ENCODE measurements at places on chromosomes 2 and 18.

GRCh38 chr2:102000813-102001766 is 9.3 kb downstream of the IL1R2 start:
- DNase-seq, result no peak

GRCh38 chr2:27909901-27910300 is 19.4 kb downstream of the BABAM2 start:
- no peak for DNase-seq

GRCh38 chr2:156334496-156335478 is 2.3 kb upstream of the NR4A2 start:
- DNase-seq, result peak; percentile 57

DNA sequence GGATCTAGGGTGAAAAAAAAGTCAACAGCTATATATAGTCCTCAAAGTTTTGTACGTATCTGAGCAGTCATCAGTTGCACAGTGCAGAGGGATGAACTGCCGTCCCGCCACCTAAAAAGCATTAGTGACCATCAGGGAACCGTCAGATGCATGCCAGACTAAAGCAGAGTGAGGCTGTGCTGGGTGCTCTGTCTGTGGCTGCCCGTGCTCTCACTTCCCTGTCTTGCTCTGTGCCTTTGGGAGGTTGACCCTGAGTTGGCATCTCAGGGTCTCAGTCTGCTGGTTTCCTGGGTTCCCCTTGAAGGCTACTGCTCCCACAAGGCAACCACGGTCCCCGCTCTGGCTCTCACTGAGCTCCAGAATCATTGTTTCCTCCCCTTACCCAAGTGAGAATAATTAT is 11.1 kb downstream of the CLUL1 start:
- no peak for DNase-seq

DNA sequence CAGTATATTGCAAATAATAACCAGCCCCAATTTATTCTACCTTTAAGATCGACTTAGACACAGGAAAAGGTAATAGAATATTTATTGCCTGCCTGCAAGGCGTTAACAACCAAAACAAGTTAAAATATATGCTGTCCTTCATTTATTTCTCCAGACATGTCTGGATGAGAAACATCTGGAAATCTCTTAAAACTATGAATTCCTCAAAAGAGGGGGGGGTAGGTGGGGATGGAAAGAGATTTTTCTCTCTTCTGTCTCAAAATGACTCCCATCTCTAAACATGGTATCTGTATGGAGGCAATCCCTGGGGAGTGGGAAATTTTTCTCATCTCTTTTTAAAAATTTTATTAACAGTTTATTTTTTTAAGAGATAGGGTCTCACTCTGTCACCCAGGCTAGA is 113.0 kb downstream of the CDH2 start:
- no peak for DNase-seq

DNA sequence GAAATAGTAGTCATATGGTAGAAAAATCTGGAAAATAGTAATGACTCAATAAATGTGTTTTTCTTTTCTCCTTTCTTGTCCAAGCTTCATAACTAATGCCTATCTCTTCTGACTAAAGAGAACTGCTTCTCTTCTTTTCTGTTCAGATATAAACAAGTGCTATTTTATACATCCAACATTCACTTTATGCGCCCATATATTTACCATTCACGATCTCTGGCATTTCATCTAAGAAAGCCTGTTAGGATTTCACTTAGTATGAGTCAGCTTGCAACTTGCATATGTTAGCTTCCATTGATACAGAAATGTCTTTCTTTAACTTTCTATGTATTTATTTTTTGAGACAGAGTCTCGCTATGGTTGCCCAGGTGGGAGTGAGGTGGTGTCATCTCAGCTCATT is 224.9 kb downstream of the VAPA start:
- DNase-seq, result no peak

GRCh38 chr2:68418855-68419254 is 48.2 kb downstream of the FBXO48 start:
- no peak for DNase-seq

DNA sequence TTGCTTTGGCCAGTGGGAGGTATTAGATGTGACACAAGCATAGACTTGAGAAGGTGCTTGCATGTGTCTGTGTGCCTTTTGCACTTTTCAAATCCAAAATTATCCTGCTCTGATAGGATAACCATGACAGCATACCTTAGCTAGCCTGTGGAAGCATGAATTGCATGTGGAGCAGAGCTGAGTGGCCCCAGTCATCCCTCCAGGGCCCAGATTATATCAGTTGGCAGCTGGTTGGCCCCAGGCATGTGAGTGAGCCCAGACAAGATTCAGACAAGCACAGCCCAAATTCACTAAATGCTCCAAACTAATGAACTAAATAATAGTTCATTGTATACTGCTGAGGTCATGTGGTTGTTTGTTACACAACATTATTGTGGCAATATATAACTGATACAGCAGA is 18.8 kb downstream of the TACR1 start:
- no peak for DNase-seq

DNA sequence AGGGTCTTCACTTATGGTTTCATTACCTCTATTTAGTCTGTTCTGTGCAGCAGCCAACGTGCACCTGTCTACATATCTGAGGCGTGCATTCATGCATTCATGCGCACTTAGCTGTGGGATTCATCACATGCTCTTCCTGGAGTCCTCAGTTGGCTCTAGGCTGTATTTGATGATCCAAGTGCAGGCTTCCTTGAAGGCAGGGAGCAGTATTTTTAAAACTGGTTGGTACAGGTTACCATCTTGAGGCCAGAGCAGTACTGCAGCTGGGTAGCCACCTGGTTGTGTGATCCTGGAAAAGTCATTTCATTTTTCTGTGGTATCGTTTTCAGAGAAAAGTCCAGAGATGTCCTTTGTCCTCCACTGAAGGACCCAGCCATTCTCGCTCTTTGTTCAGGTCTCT is 109.8 kb downstream of the EN1 start:
- no peak for DNase-seq

DNA sequence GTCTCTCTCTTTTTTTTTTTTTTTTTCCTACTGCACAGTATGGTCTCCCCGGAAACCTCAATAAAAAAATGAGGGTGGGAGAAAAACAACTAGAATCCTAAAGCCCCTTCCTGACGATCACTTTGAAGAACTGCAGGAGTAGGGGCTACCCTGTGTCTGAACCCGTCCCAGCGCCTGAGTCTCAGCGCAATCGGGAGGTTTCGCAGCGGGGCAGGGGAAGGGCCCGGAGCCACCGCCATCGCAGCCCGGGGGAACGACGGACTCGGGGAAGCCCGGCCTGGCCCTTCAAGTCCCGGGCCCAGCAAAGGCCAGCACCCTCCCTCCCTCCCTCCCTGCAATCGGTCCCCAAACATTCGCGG is 411 bp downstream of the NARS1 start:
- peak; percentile 24 for DNase-seq

GRCh38 chr2:224032283-224032682 is 6.8 kb downstream of the SERPINE2 start:
- no peak for DNase-seq

DNA sequence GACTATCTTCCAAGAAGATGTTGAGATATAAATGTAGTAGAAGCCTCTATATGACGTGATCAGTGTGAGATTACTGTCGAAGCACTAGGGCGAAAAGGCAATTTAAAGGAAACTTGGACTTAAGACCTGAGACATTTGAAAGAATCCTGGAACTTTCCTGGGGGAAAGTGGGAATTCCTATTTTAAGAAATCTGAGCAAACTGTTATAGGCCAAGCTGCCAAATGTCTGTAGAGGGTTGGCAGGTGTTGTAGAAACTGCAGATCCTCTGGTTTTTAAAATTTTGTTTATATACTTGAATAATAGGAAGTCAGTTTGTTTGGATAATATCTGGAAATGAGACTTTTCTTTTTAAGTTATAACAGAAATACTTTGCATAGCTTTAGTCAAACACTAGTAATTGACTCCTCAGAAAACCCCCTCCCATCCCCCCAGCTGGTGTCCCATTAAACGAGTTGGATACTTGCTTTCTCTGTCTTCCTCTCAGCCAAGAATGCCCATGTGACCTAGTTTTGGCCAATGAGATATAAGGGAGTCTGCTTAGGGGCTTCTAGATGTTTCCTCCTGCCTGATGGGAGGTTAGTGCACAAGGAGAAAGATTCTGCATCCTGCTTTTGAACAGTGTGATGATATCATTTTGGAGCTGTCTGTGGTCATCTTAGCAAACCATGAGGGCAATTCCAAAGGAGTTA is 61.2 kb downstream of the MOGAT1 start:
- no peak for DNase-seq

DNA sequence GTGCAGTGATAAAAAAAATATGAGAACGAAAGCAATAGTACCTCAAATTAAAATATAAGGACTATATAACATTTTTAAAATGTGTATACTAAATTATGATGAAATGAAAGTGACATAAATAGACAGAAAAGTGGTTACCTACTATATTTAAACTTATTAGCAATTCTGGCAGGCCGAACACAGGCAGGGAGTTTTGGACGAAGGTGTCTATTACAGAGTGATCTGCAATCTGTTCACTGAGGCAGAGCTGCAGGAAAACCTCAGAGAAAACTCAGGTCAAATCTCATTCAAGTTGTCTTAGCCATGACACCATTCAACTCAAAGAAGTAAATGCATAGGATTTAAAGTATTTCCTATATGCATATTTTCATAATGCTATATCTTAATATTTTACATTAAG is 274.8 kb upstream of the GULP1 start:
- DNase-seq, result no peak

DNA sequence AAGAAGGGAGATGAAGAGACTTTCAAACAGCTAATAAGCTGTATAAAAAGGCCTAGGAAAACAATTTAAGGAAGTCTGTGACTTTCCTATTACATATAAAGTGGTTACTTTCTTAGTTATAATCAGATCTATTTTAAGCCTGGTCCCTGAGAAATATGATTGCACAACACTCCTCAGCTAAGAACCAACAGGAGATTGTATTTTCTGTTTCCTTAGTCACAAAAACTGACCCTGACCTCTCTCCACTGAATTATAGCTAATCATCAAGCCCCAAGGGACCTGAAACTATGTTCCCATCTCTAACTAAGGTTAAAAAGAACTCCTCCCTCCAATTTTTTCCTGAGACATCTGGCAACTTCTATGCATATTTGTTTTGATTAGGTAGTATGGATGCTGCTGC is 106.9 kb downstream of the ROCK1 start:
- no peak for DNase-seq

- DNase-seq, result no peak
Measured at GRCh38 chr2:71120195-71120594, 9.8 kb downstream of the MCEE start.

DNA sequence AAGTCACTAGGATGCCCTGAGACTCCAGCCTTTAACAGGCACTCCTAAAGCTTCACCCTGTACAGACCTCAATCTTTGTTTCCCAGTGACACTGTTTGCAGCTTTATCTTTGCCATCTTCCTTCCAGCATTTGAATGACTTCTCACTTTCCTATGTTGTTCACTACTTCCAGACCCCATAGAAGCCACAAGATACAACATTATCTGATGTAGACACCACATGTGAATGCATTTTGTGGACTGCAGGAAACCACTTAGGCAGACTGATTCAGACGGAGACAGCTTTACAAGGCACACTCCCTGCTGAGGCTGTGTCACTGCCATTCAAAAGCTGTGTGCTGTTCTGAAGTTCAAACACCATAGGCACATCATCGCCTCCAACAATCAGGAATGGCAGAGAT is 67.3 kb upstream of the SPATS2L start:
- peak; percentile 16 for DNase-seq

DNA sequence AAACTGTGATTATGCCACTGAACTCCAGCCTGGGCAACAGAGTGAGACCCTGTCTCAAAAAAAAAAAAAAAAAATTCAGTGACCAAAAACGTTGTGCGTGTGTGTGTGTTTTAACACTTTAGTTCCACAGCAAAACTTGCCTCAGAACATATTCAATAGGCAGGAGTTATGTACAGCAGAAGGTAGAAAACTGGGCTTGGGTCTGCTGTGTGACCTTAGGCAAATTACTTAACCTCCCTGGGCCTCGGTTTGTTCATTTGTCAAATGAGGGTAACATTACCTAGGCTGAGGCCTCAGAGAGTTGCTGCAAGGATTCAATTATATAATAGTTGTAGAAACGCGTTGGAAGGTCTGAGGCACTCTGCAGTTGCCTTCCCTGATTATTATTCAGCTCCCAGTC is 10.3 kb upstream of the SCG2 start:
- no peak for DNase-seq

GRCh38 chr2:205058409-205058808 is 513.1 kb downstream of the PARD3B start:
- DNase-seq, result no peak

- DNase-seq, result peak; percentile 52
Measured at GRCh38 chr2:32947484-32948143, 861 bp downstream of the LTBP1 start.

DNA sequence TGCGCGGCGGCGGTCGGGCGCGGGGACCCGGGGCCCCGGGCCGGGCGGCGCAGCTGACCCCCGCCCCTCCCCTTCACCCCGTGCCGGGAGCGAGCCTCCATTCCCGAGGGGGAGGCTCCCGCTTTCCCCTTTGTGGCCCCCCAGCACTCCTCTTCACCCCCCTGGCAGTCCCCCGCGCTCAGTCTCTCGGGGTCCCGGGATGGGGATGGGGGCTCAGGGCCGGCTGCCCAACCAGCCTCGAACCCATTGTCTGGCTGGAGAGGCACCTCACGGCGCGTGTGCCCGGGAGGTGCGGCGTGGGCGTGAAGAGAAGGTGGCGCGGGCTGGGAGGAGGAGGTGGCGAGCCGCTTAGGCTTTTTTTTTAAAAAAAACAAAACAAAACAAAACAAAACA is 748 bp downstream of the FMNL2 start:
- DNase-seq, result peak; percentile 17

DNA sequence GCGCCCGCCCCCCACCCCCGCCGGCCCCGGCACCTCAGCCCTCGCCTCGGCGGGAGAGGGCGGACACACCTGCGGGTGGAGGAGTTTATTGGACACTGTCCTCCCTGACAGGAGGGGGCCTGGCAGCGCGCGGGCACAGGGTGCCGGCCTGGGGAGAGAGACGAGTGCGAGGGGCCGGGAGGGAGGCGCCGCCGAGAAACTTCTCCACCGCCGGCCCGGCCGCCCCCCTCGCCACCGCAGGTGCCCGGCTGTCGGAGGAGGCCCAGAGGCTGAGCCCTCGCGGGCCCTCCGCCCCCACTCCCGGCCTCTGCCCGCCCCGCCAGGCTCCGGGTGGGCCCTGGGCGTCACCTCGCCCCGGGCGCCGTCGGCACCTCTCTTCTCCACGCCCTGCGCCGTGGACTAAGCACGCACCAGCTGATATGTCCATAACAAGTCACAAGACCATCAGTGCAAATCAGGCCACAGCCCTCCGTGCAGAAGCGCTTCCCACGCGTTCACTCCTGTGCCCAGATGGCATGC is 311.3 kb downstream of the CELF4 start:
- DNase-seq, result peak; percentile 58

DNA sequence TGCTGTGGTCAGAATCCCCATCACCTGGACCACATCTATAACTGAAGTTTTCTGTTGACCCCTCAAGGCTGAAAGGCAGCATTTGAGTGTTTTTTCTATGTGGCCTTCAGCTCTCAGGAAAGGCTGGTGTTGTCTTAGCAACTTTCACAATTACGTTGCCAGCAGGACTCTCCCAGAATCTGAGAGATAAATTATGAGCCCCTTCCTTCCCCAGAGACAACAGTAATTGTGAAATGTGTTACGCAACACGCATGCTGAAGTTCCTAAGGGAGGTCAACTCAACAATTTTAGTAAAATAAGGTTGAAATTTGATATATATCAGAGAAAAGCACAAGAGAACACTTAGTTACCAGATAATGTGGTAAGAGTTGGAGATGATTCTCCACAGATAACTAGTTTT is 216.5 kb upstream of the SLC8A1 start:
- peak; percentile 28 for DNase-seq

Data from HEK293T (cell line).